ENCODE measurements at places on chromosomes 1 and 21.

GRCh38 chr1:237038211-237038610 is 3.8 kb upstream of the RYR2 start:
- no peak for DNase-seq

GRCh38 chr1:206952171-206952570 is 5.9 kb upstream of the PIGR start:
- DNase-seq, result no peak

GRCh38 chr1:56520016-56520601 is 59.3 kb downstream of the PLPP3 start:
- DNase-seq, result no peak

- no peak for DNase-seq
Observed at GRCh38 chr1:32768110-32768850, 48.9 kb downstream of the YARS1 start.

DNA sequence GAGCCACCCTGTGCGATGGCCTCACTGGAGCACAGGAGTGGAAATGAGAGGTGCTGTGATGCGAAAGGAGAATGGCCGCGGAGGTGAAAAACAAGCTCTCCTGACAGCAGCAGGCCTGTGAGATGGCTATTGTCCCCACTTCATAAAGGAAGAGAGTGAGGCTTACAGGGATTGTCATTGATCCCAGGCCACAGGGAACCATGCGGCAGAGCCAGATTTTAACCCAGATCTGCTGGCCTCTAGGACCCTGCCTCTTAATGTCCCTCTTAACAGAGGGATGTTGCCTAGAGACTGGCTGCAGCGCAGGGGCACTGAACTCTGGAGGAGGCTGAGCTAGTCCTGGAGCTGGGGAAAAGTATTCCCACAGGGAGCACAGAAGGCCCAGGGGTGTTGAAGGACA is 3.1 kb upstream of the SYTL1 start:
- no peak for DNase-seq

DNA sequence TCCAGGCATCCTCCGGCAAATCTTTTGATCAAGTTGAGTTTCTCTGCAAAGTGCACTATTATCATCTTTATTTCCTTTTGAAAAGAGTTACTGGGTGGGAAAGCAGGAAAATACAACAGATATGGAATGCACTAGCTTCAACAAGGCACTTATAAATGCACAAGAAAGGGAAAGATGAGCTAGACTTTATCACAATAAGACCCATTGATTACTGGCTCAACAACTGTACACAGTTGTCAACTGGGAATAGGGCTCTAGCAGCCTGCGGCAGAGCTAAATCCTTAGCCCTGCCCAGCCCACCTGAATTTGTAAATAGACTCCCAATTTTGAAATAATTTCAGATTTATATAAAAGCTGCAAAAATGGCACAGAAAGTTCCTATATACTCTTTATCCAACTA is 111.4 kb downstream of the CSMD2 start:
- no peak for DNase-seq

- DNase-seq, result no peak
Observed at GRCh38 chr1:233394860-233395717, 67.6 kb downstream of the MAP3K21 start.

- no peak for DNase-seq
Observed at GRCh38 chr1:98398649-98399048, 262.9 kb upstream of the SNX7 start.

- DNase-seq, result peak; percentile 89
Observed at GRCh38 chr1:239898062-239898730, 193.5 kb upstream of the FMN2 start.

- DNase-seq, result no peak
Observed at GRCh38 chr1:39407510-39407895, 83.9 kb upstream of the BMP8A start.

- DNase-seq, result no peak
Observed at GRCh38 chr21:17828223-17828622, 9.1 kb upstream of the C21orf91 start.

- DNase-seq, result no peak
Observed at GRCh38 chr1:107433635-107434360, 293.0 kb downstream of the NTNG1 start.

- no peak for DNase-seq
Observed at GRCh38 chr21:15229390-15229789, 164.6 kb upstream of the NRIP1 start.

All from osteocyte (in vitro differentiated cells).